T-cell (primary cell): ENCODE measurements at places on chromosomes 3 and 15.

- no peak for DNase-seq
Measured at GRCh38 chr3:123695731-123696640, 111.1 kb upstream of the HACD2 start.

- DNase-seq, result no peak
Measured at GRCh38 chr3:103210583-103210982, 775.8 kb downstream of the ZPLD1 start.

DNA sequence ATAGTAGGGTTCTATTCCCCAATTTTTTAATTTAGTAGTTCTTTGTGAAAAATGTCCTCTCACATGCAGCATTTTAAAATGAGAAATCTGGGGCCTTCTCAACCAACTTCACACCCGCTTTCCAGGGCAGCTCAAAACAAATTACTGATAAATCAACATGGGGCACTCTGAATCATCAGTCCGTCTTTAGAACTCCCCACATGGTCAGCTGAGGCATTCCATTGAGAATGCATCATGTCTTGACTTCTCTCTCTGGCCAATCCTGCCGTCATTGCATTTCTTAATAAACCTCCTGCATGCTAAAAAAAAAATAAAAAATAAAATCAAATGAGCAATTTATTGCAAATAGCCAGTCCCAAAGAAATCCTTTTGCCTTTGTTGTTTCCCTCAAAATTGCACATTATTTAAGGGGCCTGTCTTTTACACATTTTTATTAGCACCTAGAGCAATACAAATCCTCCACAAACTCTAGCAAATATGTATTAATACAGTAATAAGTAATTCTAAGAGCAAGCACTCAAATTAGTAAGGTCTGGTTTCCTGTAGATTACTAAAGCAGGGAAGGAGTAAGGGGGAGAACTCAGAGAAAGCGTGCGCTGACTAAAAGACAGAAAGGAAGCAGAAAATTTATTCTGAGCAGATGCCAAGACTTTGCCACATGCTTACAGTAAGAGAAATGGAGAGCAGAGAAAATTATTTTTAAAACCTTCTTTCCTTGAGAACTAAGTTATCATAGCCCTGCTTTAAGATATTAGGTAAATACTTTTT lies 175.7 kb downstream of the TNIK start:
- DNase-seq, result no peak

GRCh38 chr3:9222049-9222448 lies 27.4 kb downstream of the SRGAP3 start:
- DNase-seq, result no peak

- no peak for DNase-seq
Measured at GRCh38 chr3:108159865-108160264, 62.4 kb downstream of the IFT57 start.

GRCh38 chr3:151866711-151867410 lies 6.6 kb upstream of the SUCNR1 start:
- DNase-seq, result no peak

DNA sequence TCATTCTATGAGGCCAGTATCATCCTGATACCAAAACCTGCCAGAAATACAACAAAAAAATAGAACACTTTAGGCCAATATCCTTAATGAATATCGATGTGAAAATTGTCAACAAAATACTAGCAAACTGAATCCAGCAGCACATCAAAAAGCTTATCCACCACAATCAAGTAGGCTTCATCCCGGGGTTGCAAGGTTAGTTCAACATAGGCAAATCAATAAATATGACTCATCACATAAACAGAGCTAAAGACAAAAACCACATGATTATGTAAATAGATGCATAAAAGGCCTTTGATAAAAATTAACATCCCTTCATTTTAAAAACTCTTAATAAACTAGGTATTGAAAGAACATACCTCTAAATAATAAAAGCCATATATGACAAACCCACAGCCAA lies 403.2 kb upstream of the AZI2 start:
- no peak for DNase-seq

DNA sequence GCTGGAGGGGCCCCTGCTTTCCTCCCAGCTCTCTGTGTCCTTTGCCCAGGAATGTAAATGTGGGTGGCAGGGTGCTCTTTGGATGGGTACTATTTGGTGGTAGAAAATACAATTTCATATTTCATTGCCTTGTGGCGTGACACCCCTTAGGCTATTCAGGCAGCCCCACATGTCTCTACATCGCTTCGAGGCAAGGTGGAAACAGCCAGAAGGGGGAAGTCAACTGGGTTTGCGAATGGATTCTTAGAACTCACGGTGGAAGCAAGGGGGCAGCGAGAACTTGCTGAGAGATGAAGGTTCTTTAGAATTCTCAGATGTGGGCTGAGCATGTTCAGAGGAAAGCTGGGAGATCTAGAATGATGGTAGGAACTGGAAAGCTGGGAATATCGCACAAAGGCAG lies 25.3 kb downstream of the PLA2G4D start:
- no peak for DNase-seq

- DNase-seq, result no peak
Measured at GRCh38 chr3:62237286-62237948, 135.9 kb downstream of the FEZF2 start.

DNA sequence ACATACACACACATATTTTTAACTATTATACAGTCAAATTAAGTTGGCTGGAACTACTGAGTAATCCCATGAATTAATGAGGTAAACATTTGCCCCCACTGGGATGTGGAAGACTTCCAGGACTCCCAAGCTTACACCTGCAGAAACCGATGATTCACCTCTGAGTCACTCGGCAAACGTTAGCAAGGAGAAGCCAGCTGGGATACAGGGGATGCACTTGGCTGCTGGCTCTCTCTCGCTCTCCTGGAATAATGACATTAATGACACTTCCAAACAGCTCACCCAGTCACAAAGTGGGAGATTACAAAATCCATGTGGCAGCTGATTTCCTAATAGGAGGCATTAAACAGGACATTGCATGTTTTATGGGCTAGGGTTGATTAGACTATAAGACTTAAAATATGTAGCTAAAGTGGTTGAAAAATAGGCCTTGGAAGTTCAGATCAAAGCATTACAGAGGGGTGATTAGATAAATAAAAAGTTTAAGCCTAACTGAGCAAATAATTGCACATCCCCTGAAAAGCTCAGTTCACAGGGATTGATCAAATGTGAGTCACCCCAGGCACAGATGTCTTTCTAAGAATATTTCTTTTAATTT lies 500.9 kb downstream of the SOX2 start:
- DNase-seq, result no peak

- no peak for DNase-seq
Measured at GRCh38 chr3:23640471-23641146, 165.1 kb upstream of the UBE2E1 start.

DNA sequence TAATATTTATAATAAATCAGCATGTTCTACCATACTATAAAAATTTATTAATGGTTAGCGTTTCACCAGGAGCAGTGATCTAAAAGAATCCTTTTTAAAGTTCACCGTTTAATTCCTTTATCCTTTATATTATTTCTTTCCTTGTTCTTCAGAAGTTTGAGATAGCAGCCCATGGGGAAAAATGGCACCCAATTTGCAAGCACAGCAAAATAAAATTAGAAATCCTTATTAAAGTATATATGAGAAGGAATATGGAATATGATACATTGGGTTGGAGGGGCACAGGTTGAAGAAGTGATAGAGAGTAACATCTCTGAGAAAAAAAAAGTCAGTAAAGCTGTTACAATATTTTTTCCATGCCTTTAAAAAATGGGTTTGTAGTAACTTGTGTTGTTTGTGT lies 892.0 kb downstream of the NAALADL2 start:
- no peak for DNase-seq

GRCh38 chr3:119779731-119780383 lies 2.0 kb upstream of the NR1I2 start:
- DNase-seq, result no peak
